ENCODE measurements at places on chromosomes 1 and 21. TPM values are rescaled to one million over a fixed set of nuclear protein-coding genes. Genes with fewer than 3 reads are reported as not detected.

- H3K27me3 ChIP-seq, result no peaks in the 10 kb centered on the region
- H3K36me3 ChIP-seq, result peaks cover 5% of the 10 kb centered on the region
- DNase-seq, result no peak
- no peak overlapping the region for H3K4me3 ChIP-seq
- no peaks in the 10 kb centered on the region for H3K4me1 ChIP-seq
- no peak overlapping the region for H3K27ac ChIP-seq
These were observed 552.4 kb upstream of the PBX1 start for GRCh38 chr1:164006621-164007020.

DNA sequence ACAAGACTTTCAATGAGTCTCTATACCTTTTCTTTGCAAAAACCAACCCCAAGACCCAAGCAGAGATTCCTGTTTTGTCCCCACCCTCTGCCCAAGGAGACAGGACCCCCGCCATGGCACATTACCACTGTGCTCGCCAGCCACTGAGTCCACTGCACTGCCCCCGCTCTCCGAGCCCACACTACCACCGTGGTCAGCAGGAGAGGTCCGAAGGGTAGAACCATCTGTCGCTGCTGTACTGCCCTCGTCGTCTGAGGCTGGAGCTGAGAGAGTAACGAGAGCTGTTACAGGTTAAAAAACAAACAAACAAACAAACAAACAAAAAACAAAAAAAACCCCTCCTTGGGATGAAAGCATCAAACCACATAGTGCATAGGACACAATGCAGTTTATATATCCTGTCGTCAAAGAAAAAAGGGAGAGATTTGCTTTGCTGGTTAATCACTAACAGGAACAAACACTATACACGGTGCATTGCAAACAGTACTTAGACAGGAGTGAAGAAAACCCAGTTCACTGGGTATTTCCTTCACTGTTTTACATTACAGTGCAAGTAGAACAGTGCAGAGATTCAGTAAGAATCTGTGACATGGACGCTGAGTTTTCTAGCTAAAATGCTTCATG, 71.0 kb downstream of the UBR4 start:
- H3K4me3 ChIP-seq, result no peak overlapping the region
- H3K27ac ChIP-seq, result no peak overlapping the region
- H3K27me3 ChIP-seq, result no peaks in the 10 kb centered on the region

Gene ACBD3
- total RNA-seq, result 30.6 TPM

Gene TNFSF4
- total RNA-seq, result 2.3 TPM

DNA sequence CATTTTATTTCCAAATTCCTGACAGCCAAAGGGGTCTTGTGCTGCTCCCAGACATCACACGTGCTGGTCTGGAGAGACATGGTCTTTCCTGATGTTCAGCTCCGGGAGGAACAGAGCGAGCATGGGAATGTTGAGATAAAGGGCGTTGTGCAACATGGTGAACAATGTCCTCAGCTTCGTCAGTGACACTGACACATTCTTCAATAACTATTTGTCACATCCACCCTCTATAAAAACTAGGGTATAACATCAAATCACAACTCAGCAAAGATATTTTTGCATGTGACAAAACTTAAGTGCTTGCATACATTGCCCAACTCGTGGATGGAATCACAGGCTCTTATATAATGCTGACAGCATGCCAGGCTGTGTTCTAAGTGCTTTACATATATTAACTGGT, 42.4 kb upstream of the GRHL3 start:
- peaks cover 36% of the 10 kb centered on the region for H3K27me3 ChIP-seq
- no peak overlapping the region for H3K4me3 ChIP-seq
- H3K4me1 ChIP-seq, result peaks cover 2% of the 10 kb centered on the region
- no peak for DNase-seq
- H3K36me3 ChIP-seq, result no peaks in the 10 kb centered on the region

DNA sequence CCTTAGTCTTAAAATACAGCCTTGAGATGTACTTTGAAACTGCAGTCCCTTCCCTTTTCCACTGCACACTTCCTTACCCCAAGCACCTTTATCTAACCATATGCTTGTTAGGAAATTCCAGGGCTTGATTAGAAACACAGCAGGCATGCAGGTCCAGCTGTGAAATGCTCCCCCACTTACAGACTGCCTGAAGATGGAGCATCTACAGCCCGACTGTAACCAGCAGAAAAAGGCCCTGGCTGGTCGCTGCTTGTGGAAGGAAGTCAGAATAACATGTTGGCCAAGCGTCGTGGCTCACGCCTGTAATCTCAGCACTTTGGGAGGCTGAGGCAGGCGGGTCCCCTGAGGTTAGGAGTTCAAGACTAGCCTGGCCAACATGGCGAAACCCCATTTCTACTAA, 37.2 kb downstream of the VN1R5 start:
- no peaks in the 10 kb centered on the region for H3K36me3 ChIP-seq
- no peak overlapping the region for H3K4me3 ChIP-seq
- no peak overlapping the region for H3K27ac ChIP-seq

- no peak overlapping the region for H3K27ac ChIP-seq
These were observed 18.5 kb upstream of the SEMA4A start for GRCh38 chr1:156134716-156135435.

All from naive thymus-derived CD8-positive, alpha-beta T cell (primary cell).